ENCODE measurements at places on chromosomes 7 and 10.

GRCh38 chr7:130187360-130187759 is 17.8 kb downstream of the TMEM209 start:
- no peak for DNase-seq

- no peak for DNase-seq
Observed at GRCh38 chr10:72322280-72323058, 32.2 kb downstream of the DNAJB12 start.

DNA sequence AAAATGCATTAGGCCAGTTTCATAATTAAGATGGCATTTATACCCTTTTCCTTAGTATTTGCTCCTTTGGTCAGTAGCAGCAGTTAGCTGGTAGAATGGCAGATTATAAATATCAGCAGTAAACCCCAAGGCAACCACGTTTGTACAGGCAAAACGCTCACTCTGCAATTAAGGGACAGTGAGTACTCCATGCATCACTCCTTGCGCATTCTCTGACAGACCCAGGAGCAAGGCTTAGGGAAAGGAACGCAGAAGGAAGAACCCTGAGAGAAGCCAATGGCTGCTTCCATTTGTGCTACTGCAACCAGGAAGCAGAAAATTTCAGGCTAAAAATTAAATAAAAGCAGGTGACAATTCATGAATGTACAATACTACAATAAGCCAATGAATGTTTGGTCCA is 12.9 kb downstream of the ETV1 start:
- no peak for DNase-seq

DNA sequence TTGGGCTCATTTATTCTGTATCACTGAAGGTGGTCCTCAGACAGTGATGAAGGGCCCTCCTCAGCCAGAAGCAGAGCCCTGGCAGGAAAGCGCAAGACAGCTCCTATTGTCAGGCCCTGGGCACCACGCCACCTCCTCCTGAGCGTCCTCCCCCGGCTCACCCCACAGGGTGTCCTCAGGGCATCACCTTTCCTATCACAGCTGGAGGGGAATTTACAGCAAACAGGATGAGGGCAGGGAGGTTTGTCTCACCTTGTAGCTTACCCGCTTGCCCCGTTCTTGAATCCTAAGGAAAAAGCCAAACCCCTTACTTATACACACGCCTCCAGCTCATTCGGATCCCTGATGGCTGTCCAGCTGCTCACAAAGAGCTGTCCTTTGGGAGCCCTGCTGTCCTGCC is 50.2 kb upstream of the LANCL2 start:
- no peak for DNase-seq

- DNase-seq = no peak
Observed at GRCh38 chr7:158383665-158384064, 204.0 kb downstream of the PTPRN2 start.

DNA sequence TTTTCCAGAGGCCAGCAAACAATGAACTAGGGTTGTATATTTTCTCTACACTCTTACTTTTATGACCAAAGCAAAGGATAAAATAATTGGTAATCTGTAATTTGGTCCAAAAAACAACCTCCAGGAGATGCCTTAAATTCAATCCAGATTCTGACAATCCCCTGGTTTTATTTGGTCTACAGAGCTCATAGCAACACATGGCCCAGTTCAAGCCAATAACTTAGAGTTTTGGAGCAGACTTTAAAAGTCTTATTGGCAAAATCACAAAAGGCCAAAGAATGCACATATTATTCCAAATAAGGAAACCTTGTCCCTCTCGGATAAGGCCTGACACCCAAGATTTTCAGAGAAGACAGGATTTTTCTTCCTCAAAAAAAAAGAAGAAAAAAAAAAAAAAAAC is 51.9 kb downstream of the SORBS1 start:
- no peak for DNase-seq

DNA sequence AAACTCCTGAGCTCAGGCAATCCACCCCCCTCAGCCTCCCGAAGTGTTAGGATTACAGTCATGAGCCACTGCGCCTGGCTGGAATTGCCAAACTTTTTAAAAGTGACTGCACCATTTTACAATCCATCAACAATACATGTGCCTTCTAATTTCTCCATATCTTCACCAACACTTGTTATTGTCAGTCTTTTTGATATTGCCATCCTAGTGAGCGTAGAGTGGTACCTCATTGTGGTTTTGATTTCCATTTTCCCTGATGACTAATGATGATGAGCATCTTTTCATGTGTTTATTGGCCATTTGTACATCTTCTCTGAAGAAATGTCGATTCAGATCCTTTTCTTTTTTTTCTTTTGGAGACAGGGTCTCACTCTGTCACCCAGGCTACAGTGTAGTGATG is 21.7 kb upstream of the STRIP2 start:
- DNase-seq = no peak

DNA sequence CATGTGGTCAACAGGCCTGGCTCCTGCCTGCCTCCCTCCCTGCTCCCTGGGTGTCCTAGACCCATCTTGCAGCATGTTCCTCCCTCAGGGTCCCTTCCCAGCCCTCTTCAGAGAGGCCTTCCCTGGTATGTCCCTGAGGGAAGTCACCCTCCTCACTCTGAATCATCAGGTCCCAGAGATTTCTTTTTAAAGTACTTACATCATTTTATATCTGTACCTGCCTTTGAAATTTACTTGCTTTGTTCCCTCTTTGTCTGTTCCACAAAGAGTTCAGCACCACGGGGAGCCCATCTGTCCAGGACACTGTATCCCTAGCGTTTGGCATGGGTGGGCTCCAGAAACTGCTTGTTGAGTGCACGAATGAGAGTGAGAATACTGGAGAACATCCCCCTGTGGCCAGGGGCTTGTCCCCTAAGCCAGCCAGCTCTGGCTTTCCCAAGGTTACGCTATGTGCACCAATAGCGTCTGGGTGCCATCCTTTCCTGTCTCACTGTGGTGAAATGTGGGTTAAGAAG is 50.6 kb upstream of the IGFBP3 start:
- no peak for DNase-seq

- DNase-seq = peak; percentile 7
Observed at GRCh38 chr7:117019786-117020590, 66.7 kb downstream of the ST7 start.

- no peak for DNase-seq
Observed at GRCh38 chr7:66125052-66125694, 10.5 kb downstream of the CRCP start.

GRCh38 chr10:46002916-46003693 is 27.3 kb downstream of the NCOA4 start:
- no peak for DNase-seq

DNA sequence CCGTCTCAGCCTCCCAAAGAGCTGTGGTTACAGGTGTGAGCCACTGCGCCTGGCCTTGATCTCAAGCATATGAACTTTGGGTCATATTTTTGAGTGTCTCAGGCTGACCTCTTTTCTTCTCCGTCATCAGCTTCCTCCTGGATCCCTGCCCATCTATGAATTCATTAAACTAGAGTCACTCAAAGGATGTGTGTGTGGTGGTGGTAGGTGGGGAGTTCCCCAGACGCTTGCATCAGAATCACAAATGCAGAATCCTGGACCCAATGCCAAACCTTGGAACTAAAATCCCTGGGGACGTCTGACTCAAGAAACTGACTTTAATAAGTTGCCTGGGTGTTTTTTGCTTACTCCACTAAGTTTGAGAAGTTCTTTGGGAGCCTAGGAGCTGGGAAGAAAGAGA is 6.7 kb upstream of the CREB5 start:
- peak; percentile 37 for DNase-seq

GRCh38 chr10:65950075-65950474 is 975.8 kb upstream of the LRRTM3 start:
- DNase-seq = no peak

GRCh38 chr7:102828286-102828685 is 79.5 kb downstream of the FAM185A start:
- DNase-seq = no peak

GRCh38 chr7:137992550-137993394 is 9.1 kb downstream of the CREB3L2 start:
- DNase-seq = no peak

GRCh38 chr7:101031082-101031481 is 11.2 kb downstream of the MUC17 start:
- DNase-seq = no peak

- DNase-seq = no peak
Observed at GRCh38 chr10:27369880-27370279, 129.3 kb upstream of the ACBD5 start.

DNA sequence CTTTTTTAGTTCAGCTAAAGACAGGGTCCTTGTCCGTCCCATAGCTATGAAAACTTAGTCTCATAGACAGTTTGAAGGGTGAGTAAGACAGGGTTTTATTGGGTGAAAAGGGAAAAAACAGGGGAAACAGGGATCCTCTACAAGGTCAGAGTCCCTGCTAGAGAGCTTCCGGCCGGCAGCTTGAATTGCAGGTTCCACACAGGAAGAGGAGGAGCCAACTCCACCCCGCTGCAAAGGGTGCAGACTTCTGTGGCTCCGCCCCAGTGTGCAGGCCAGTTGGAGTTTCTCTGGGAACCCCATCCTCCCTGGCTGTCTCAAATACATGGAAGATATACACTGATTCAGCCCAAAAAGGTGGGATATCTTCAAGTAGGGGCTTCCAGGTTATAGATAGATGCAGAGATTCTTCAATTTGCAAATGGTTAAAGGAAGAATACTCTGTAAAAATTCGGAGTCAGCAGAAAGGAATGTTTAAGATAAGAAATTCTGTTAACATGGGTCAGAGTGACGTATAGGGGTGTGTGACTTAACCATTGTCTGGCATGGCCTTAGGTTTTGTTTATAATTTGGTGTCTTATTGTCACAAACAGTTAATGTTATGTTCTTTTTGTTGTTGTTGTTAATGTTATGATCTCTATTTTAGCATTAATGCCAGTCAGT is 34.6 kb upstream of the HECW1 start:
- no peak for DNase-seq

- DNase-seq = no peak
Observed at GRCh38 chr7:39465055-39465929, 100.9 kb upstream of the YAE1 start.

DNA sequence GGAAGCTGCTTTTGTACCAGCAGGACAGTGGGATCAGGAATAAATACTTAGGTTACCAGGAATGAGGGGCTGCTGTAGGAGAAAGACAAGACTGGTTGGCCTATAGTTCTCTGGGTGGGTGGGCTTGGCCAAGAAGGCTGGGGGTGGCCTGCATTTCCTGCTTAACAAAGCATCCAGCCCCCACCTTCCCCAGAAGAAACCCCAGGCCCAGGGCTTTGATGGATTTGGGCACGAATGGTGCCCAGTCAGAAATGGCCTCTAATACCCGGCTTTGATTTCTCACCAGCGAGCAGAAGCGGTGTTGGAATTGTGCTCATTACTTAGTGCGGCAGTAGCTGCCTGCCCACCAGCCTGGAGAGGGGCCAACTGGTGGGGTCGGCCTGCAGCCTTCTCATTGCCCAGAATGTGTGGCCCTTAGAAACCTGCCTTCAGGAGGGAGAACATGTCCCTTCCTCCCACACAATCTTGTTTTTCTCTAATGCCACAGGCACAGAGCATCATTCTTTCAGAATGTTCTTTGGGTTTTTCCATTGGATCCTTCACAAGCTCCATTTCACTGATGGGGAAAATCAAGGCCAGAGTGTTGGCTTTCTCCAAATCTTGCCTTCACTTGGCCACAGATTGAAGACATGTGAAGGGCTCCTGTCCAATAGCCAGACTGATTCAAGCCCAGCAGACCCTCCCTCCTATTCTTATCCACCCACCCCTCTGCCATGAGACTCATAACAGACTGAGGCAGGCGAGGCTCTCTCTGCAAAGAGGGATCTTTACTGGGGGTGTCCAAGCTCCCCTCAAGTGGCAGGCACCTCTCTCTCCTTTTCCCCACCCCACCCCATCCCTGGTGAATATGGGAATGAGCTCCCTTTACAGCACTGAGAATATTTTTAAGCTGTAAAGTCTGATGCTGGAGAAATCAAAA is 2.5 kb downstream of the UNC5B start:
- DNase-seq = no peak

- no peak for DNase-seq
Observed at GRCh38 chr10:12308736-12309375, 40.5 kb upstream of the CAMK1D start.

- no peak for DNase-seq
Observed at GRCh38 chr7:153188630-153189029, 429.1 kb downstream of the ACTR3B start.

GRCh38 chr10:124033887-124034218 is 59.5 kb downstream of the CHST15 start:
- no peak for DNase-seq

DNA sequence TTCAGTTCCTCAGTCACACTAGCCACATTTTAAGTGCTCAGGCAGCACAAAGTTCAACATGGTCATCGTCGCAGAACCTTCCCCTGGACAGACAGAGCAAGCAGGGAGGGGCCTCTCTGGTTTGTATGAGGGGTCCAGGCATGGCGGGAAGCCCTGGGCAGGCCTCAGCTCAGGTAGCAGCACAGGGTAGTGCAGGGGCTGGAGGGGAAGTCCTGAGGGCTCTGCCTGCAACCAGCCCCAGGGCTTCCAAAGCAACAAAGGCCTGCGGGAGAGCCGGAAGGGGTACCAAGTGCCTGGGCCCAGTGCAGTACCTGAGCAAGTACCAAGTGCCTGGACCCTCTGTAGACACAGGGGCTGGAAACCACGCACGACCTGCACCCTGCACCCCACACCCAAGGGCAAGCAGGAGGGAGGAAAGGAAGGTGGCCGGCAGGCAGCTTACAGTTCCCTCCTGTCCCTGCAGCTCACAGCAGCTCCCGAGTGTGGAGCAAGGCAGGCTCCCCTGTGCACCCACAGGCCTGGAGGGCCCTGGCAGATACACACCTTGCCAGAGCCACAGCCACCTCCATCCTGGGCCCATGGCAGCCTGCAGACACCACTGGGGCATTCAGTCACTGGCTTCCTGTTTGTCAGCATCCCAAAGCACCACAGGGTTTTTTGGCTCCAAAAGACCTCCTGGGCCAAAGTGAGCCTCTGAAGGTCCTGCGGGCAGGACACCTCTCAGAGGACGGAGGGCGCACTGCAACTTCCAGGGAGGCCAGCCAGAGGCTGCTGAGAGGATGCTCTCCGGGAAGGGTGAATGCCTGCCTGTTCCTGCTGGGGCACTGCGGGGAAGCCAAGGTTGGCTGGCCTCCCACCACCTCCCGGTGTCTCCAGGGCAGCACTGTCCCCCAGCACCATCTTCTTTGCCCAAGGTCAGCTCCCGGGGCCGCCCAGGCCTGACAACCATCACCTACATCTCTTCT is 6.5 kb upstream of the RET start:
- no peak for DNase-seq

DNA sequence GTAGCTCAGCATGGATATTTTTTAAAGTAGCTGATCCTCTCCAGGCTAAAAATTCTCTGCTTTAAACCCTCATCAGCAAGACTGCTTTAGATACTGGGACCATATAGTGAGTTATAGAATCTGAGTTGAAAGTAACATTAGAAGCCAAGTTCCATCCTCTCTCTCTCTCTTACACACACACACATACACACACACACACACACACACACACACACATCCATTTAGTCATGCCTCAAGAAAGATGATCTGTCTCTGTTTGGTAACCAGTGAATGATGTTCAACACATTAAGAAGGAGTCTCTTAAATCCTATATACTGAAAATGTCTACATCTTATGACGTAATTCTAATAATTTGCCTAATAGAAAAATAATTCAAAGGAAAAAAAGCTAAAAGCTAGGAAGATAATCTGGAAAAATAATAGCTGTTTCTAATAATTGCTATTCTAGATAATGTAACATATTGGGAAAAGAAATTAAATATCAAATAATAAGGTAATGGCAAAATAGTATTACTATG is 16.9 kb upstream of the ATP6V0A4 start:
- no peak for DNase-seq

- no peak for DNase-seq
Observed at GRCh38 chr10:44571701-44572100, 186.8 kb upstream of the CXCL12 start.

- DNase-seq = no peak
Observed at GRCh38 chr7:107609811-107610261, 29.8 kb downstream of the BCAP29 start.

- no peak for DNase-seq
Observed at GRCh38 chr7:92446869-92447344, 375 bp upstream of the GATAD1 start.
